Endodermal cell (in vitro differentiated cells): ENCODE measurements at places on chromosomes 3 and 15. TPM values are rescaled to one million over a fixed set of nuclear protein-coding genes. Genes with fewer than 3 reads are reported as not detected.

DNA sequence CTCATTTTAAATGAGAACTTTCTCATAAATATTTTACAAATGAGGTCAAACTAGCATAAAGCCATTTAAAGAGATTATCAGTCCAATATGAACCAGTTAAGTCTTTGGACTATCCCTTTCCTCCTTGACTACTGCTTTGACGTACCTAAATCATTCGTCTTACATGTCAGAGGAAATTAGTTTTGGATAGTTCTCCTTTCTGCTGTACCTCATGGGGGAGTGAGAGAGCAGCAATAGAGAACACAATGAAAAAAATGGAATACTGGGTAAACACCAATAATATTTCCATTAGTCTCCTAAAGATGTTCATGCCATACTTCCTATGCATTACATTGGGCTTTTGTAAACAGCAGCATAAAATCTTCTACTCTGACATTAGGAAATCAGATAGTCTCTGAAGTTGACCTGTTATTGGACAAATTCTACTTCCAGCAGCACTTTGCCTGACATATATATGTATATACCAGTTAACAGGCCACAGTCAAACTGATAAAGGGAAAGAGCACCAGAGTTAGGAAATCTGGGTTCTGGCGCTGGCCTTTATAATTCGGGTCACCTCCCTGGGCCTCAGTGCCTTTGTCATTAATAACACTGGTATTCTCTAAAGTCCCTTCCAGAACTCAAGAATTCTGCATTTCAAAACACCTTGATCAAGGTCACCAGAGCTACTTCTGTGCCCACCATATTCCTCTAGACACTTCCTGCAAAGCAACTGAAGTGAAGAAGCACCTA lies 26.8 kb downstream of the TIMMDC1 start:
- no peaks in the 10 kb centered on the region for H3K27me3 ChIP-seq
- no peaks in the 10 kb centered on the region for H3K4me1 ChIP-seq
- no peak for DNase-seq
- peaks cover 41% of the 10 kb centered on the region for H3K36me3 ChIP-seq
- no peak overlapping the region for H3K27ac ChIP-seq
- H3K4me3 ChIP-seq, result no peak overlapping the region

GRCh38 chr15:99331381-99331780 lies 80.1 kb downstream of the LRRC28 start:
- H3K36me3 ChIP-seq, result no peaks in the 10 kb centered on the region
- no peak for DNase-seq
- no peak overlapping the region for H3K27ac ChIP-seq
- no peaks in the 10 kb centered on the region for H3K27me3 ChIP-seq
- no peak overlapping the region for H3K4me3 ChIP-seq
- no peaks in the 10 kb centered on the region for H3K4me1 ChIP-seq

DNA sequence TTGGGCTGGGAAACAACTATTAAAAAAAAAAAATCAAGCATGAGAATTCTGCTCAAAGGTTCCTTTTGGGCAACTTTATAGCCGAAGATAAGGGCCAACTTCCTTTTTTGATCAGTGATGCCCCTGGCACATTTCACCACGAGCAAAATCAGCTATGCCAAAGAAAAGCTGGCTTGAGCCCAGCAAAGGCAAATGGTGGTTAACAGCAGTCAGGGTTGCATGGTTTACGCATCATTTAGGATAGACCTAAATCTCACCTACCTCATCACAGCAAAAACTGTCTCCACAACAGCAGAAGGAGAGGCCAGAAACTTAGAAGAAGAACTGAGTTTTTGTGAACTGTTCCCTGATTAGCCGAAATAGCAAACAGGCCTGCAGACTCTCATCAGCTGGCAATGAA lies 220.1 kb upstream of the CDIN1 start:
- no peak overlapping the region for H3K27ac ChIP-seq
- H3K27me3 ChIP-seq, result no peaks in the 10 kb centered on the region
- peaks cover 12% of the 10 kb centered on the region for H3K4me1 ChIP-seq
- no peak overlapping the region for H3K4me3 ChIP-seq
- H3K36me3 ChIP-seq, result no peaks in the 10 kb centered on the region
- no peak for DNase-seq

GRCh38 chr3:64694114-64694513 lies 6.3 kb upstream of the ADAMTS9 start:
- H3K27ac ChIP-seq, result no peak overlapping the region
- DNase-seq, result no peak
- peaks cover 20% of the 10 kb centered on the region for H3K27me3 ChIP-seq
- no peaks in the 10 kb centered on the region for H3K36me3 ChIP-seq

GRCh38 chr3:135050536-135050935 lies 255.5 kb downstream of the EPHB1 start:
- no peak overlapping the region for H3K4me3 ChIP-seq
- DNase-seq, result peak; percentile 68
- H3K36me3 ChIP-seq, result no peaks in the 10 kb centered on the region
- H3K27ac ChIP-seq, result no peak overlapping the region
- H3K4me1 ChIP-seq, result no peaks in the 10 kb centered on the region

GRCh38 chr3:123157598-123158287 lies 44.0 kb upstream of the SEC22A start:
- peaks cover 84% of the 10 kb centered on the region for H3K36me3 ChIP-seq
- no peak overlapping the region for H3K27ac ChIP-seq
- no peak overlapping the region for H3K4me3 ChIP-seq
- DNase-seq, result peak; percentile 23
- no peaks in the 10 kb centered on the region for H3K27me3 ChIP-seq

GRCh38 chr3:163939926-163940325 lies 1138.4 kb downstream of the SI start:
- no peaks in the 10 kb centered on the region for H3K27me3 ChIP-seq
- no peaks in the 10 kb centered on the region for H3K4me1 ChIP-seq
- peak; percentile 61 for DNase-seq

- no peaks in the 10 kb centered on the region for H3K36me3 ChIP-seq
- DNase-seq, result no peak
- H3K27ac ChIP-seq, result no peak overlapping the region
- peaks cover 93% of the 10 kb centered on the region for H3K27me3 ChIP-seq
- H3K4me1 ChIP-seq, result no peaks in the 10 kb centered on the region
These were observed 125.5 kb upstream of the FRMD4B start for GRCh38 chr3:69511361-69511760.

GRCh38 chr3:35241236-35241635 lies 398.1 kb upstream of the ARPP21 start:
- H3K36me3 ChIP-seq, result no peaks in the 10 kb centered on the region
- DNase-seq, result no peak

DNA sequence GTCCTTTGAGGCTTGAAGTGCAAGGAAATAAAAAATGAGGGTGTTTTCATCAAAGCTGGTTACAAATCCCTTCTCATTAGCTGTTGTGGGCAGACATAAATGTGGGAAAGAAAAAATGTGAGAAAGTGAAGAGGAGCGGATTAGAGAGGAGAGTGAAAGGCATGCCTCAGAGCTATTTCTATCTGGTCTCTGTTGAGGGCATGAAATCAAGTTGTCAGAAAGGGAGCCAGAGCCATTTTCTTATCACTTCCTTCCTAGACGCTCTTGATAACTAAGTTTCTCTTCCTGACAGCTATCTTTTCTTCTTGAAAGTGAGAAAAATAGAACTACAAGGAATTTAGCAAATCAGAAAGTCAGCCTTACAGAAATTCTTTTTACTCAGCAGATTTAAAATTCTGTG lies 20.8 kb upstream of the CAPN3 start:
- H3K36me3 ChIP-seq, result no peaks in the 10 kb centered on the region
- no peak overlapping the region for H3K27ac ChIP-seq
- H3K27me3 ChIP-seq, result no peaks in the 10 kb centered on the region
- no peaks in the 10 kb centered on the region for H3K4me1 ChIP-seq
- no peak for DNase-seq
- no peak overlapping the region for H3K4me3 ChIP-seq

GRCh38 chr3:149273096-149273751 lies 51.6 kb upstream of the CP start:
- no peak overlapping the region for H3K27ac ChIP-seq
- no peaks in the 10 kb centered on the region for H3K36me3 ChIP-seq
- no peaks in the 10 kb centered on the region for H3K4me1 ChIP-seq

DNA sequence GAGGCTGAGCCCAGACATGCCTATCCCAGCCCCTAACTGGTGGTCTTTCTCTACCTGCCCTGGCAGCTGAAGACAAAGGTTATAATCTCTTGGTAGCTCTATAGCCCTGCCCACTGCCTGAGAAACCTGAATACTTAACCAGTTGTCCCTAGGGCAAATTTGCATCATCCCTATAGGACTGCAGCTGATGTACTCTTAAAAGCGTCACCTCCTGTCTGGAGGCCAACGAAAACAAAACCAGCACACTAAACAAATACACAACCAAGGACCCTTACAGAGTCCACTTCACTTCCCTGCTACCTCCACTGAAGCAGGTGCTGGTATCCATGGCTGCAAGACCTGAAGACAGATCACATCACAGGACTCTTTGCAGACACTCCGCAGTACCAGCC lies 98.0 kb downstream of the KCNAB1 start:
- H3K27ac ChIP-seq, result no peak overlapping the region
- no peak for DNase-seq
- no peaks in the 10 kb centered on the region for H3K27me3 ChIP-seq
- no peaks in the 10 kb centered on the region for H3K4me1 ChIP-seq
- H3K4me3 ChIP-seq, result no peak overlapping the region
- H3K36me3 ChIP-seq, result no peaks in the 10 kb centered on the region

GRCh38 chr15:43769584-43770228 lies 7.1 kb downstream of the ELL3 start:
- peak; percentile 89 for DNase-seq
- no peaks in the 10 kb centered on the region for H3K4me1 ChIP-seq
- H3K27me3 ChIP-seq, result no peaks in the 10 kb centered on the region
- peaks cover 89% of the 10 kb centered on the region for H3K36me3 ChIP-seq
- no peak overlapping the region for H3K4me3 ChIP-seq

DNA sequence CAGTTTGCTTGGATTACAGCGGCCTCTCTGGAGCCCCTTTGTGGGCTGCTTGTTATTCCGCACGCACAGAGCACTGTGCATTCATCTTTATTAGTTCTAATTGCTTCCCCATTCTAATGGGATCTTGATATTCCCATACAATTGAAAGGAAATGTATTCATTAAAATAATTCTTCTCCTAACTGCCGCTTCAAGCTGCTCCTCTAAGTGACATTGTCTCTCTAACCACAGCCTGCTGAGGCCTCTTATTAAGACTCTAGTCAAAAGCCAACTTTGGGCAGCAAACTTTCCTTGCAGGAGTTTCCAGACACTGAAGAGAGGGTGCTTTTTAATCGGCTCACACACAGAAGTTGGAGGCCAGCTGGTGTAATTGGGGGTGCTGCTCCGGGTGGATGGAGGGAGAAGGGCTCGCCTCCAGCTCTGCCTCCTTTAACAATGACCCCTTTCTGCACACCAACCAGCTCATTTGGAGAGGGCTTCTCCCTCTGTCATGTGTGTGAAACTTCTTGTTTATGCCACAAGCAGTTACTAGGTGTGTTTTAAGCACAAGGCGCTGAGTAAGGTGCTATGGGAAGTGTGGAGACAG lies 5.6 kb upstream of the MAGEF1 start:
- no peaks in the 10 kb centered on the region for H3K36me3 ChIP-seq
- no peak overlapping the region for H3K4me3 ChIP-seq
- peaks cover 19% of the 10 kb centered on the region for H3K4me1 ChIP-seq
- peak overlapping the region; percentile 86 for H3K27ac ChIP-seq
- DNase-seq, result no peak

- H3K36me3 ChIP-seq, result no peaks in the 10 kb centered on the region
- no peak overlapping the region for H3K4me3 ChIP-seq
- no peaks in the 10 kb centered on the region for H3K27me3 ChIP-seq
- no peaks in the 10 kb centered on the region for H3K4me1 ChIP-seq
These were observed 141.8 kb downstream of the ZPLD1 start for GRCh38 chr3:102576651-102577050.

GRCh38 chr3:190252080-190252479 lies 70.2 kb downstream of the CLDN1 start:
- no peaks in the 10 kb centered on the region for H3K36me3 ChIP-seq
- no peaks in the 10 kb centered on the region for H3K27me3 ChIP-seq
- no peak for DNase-seq

DNA sequence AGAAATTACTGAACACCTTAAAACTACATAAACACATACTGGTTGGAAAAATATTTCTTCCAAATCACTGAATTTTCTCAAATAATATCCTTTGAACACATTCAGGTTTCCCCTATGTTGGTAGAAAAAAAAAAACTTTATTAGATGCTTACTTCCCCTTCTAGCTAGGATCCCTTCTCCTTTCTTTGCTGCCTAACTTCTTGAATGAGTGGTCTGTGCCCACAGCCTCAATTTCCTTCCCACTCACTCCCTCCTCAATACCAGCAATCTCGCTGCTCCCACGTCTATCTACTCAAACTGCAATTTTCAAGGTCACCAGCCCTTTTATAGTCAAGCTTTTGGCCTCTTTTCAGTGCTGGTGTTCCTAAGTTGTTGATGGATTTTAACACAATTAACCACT lies 8.3 kb downstream of the CD200R1 start:
- no peaks in the 10 kb centered on the region for H3K27me3 ChIP-seq
- H3K4me1 ChIP-seq, result no peaks in the 10 kb centered on the region
- H3K36me3 ChIP-seq, result no peaks in the 10 kb centered on the region
- DNase-seq, result no peak

GRCh38 chr15:40859206-40859851 lies 14.7 kb downstream of the RHOV start:
- H3K4me1 ChIP-seq, result no peaks in the 10 kb centered on the region
- H3K27me3 ChIP-seq, result no peaks in the 10 kb centered on the region
- peaks cover 20% of the 10 kb centered on the region for H3K36me3 ChIP-seq
- no peak overlapping the region for H3K4me3 ChIP-seq
- DNase-seq, result peak; percentile 98

DNA sequence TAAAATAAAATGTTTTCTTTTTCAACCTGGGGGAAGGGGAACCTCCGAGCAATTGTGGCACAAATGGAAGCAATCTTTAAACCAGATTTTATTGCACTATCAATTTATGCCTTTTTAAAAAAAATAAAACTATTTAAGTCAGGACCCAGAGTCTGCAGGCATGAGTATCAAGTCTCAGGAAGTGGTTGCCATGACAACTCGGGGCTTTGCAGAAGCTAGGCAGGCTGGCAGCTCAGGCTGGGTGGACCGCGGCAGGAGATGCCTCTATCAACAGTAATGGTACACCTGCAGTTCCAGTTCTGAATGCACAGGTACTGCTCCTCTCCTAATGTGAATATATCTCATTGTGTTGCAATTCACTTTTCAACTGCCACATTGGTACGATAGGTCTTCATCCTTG lies 447.7 kb downstream of the GABRG3 start:
- peak; percentile 67 for DNase-seq
- no peak overlapping the region for H3K4me3 ChIP-seq
- H3K27me3 ChIP-seq, result no peaks in the 10 kb centered on the region
- no peaks in the 10 kb centered on the region for H3K36me3 ChIP-seq
- H3K4me1 ChIP-seq, result no peaks in the 10 kb centered on the region

- no peaks in the 10 kb centered on the region for H3K36me3 ChIP-seq
- H3K27ac ChIP-seq, result no peak overlapping the region
- no peak overlapping the region for H3K4me3 ChIP-seq
These were observed 7.5 kb upstream of the TATDN2 start for GRCh38 chr3:10240799-10241198.

The DAZL gene
- total RNA-seq, result not detected in 3 replicates

The SHQ1 gene
- 28.2 and 28.8 TPM in 2 replicates for total RNA-seq

The AGBL1 gene
- 0.11 TPM in 1 of 3 replicates, not detected in the others for total RNA-seq
